ENCODE measurements at places on chromosomes 7 and 10.

DNA sequence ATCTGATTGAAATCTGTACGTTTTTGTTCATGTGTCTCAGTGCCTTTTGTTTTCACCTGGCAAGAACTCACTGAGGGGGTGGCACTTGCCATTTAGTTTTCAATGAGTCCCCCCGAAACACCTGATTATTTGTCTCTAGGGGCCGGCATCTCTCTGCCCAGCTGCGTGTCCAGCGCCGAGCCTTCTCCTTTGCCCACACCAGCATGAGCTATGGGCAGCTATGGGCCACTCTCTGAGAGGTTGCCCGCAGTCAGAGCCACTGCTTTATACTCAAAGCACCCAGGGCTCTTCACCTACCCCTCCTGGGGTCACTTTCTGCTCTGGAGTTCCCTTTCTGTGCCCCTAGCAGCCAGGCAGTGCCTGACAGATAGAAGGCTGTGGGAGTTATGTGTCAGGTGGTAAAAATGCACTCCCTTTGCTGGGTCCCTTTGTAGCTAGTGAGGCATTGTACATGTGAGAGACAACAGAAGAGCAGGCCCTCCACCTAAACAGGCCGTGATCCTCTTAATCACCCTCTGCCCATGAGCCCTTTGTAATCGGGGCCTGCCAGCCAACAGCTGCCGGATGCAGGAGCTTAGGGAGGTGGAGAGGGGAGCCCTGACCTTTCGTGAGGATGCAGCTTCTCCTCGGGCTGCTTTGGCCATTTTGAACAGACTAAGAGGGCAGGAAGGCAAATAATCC lies 133.1 kb upstream of the NPS start:
- no peaks in the 10 kb centered on the region for H3K27me3 ChIP-seq
- DNase-seq, result no peak
- H3K4me1 ChIP-seq, result no peaks in the 10 kb centered on the region

DNA sequence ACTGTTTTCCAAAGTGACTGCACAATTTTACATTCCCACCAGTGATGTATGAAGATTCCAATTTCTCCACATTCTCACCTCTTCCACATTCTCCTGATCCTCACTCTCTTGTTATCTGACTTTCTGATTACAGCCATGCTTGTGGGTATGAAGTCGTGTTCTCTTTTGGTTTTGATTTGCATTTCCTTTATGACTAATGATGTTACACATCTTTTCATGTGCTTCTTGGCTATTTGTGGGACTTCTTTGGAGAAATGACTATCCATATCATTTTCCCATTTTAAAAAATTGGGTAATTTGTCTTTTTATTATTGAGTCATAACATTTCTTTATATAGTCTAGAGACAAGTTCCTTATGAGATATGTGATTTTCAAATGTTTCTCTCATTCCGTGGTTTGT lies 10.5 kb upstream of the GIMAP8 start:
- H3K4me1 ChIP-seq, result peaks cover 5% of the 10 kb centered on the region
- H3K27ac ChIP-seq, result no peak overlapping the region
- H3K27me3 ChIP-seq, result no peaks in the 10 kb centered on the region
- no peaks in the 10 kb centered on the region for H3K36me3 ChIP-seq

DNA sequence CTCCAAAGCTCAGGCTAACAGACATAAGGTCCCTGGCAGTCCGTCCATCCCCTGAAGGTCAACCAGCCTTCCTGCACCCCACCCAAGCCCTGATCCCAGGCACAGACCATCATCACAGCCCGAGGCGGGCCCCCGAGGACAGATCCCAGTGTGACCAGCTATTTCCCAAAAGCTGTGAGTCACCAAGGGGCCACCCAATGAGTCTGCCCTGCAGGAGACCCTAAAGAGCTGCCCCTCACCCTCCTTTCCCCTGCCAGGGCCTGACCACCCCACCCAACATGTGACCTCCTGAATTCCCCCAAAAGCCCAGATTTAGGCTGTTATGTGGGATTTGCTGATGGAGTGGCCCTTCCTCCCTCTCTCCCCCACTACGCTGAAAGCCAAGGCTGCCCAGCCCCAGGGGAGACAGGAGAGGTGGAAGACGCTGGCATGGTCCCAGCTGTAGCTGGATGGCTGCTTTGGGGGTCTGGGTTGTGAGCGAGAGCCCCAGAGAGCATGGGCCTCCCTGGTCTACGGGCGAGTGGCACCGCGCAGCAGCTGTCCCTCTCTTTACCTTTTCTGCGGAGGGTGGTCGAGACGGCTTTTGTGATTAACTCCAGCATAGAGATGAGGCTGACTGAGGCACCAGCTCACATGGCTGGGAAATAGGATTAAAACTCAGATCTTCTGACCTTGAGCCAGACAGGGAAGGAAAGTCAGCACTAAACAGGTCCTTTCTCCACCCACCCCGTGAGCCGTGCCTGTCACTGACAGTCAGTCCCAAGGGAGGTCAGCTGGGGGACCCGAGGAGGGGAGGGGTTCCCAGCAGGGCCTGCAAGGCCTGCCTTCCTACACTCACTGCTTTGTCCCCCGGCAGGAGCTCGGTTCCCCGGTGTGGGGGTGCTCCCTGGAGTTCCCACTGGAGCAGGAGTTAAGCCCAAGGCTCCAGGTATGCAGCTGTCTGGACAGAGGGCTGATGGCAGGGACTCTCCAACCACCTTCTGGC lies 16.7 kb downstream of the ELN start:
- no peak for DNase-seq
- no peaks in the 10 kb centered on the region for H3K4me1 ChIP-seq
- H3K27ac ChIP-seq, result no peak overlapping the region
- H3K4me3 ChIP-seq, result no peak overlapping the region

DNA sequence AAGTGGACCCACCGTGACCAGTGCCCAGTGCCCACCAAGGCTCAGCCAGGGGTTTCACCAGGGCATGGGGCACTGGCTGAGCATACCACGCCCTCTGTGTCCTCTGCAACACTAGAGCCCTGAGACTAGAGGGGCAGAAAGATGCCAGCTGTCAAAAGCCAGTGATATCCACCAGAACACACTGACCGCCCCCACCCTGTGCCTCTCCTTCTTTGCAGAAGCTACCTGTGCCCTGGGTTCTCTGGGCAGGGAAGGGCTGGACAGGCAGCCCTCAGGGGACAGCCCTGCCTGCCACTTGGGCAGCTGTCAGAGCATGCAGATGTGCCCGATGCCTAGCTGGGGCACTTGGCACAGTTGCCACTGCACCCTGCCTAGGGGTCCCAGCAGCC lies 494 bp downstream of the VSIR start:
- no peaks in the 10 kb centered on the region for H3K27me3 ChIP-seq
- peak overlapping the region; percentile 97 for H3K4me3 ChIP-seq
- peaks cover 42% of the 10 kb centered on the region for H3K4me1 ChIP-seq
- peaks cover 4% of the 10 kb centered on the region for H3K36me3 ChIP-seq

DNA sequence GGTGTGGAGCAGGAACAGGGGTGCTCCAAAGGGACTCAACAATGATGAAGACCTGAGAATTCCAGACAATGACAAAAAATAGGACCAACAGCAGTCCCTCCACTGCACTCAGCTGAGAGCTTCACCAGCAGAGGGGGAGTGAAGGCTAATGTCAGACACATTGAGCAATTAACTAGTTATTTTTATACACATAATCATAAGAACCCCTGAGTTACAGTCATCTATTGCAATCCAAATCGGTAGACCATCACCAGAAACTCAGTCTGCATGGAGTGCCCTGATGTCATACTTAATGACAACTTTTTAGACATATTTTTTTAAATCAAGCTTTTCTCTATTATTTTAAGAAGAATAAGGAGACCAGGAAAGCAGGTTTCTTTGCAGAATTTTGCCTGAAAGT lies 30.6 kb upstream of the IKZF1 start:
- no peak for DNase-seq
- no peak overlapping the region for H3K4me3 ChIP-seq
- no peak overlapping the region for H3K27ac ChIP-seq
- H3K36me3 ChIP-seq, result no peaks in the 10 kb centered on the region
- no peaks in the 10 kb centered on the region for H3K27me3 ChIP-seq

DNA sequence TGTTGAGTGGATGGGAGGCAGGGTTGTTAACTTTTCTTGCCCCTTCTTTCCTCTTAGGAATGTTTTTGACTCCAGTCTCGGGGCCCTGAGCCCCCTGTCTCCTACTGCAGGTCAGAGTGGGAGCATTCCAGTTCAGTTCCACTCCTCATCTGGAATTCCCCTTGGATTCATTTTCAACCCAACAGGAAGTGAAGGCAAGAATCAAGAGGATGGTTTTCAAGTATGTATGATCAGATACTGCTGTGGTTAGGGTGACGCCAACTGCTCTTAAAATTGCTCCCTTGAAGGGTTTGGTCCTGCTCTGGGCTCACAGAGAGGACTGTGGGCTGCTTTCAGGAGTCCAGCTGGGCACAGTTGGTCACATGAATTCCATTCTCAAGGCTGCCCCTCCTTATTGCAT lies 22.0 kb downstream of the VWA2 start:
- no peak for DNase-seq
- H3K4me1 ChIP-seq, result no peaks in the 10 kb centered on the region
- H3K27ac ChIP-seq, result no peak overlapping the region
- H3K36me3 ChIP-seq, result no peaks in the 10 kb centered on the region
- no peak overlapping the region for H3K4me3 ChIP-seq
- no peaks in the 10 kb centered on the region for H3K27me3 ChIP-seq

DNA sequence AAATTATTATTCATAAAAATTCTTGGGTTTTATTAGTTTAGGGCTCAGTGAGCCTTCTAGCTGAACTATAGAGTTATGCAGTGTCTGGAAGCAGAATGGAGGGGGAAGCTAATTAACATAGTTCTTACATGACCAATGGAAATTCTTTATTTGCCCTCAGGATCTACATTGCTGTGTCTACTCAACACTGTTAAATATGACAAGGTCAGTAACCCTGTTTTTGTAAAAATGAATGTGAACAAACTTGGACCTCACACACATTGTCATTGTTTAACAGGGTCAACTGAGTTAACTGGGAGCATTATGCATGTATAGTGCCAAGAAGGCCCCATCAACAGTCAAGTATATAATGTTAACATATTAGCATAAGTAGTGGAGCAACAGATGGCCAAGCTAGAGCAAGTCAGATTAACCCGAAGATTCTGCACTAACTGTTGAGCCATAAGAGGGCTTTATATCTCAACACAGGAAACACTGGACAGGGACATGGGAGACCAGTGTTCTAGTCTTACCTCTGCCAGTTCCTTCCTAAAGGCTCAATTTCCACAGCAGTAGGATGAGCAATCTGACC lies 122.5 kb upstream of the SEM1 start:
- H3K27ac ChIP-seq, result no peak overlapping the region
- H3K4me1 ChIP-seq, result peaks cover 5% of the 10 kb centered on the region
- H3K36me3 ChIP-seq, result no peaks in the 10 kb centered on the region
- no peak for DNase-seq
- H3K27me3 ChIP-seq, result no peaks in the 10 kb centered on the region
- no peak overlapping the region for H3K4me3 ChIP-seq

Data from effector memory CD4-positive, alpha-beta T cell (primary cell).